ENCODE measurements at places on chromosomes 7 and 10.
A peak's percentile ranks its signal among the peaks of the same experiment; 100 is the strongest.

DNA sequence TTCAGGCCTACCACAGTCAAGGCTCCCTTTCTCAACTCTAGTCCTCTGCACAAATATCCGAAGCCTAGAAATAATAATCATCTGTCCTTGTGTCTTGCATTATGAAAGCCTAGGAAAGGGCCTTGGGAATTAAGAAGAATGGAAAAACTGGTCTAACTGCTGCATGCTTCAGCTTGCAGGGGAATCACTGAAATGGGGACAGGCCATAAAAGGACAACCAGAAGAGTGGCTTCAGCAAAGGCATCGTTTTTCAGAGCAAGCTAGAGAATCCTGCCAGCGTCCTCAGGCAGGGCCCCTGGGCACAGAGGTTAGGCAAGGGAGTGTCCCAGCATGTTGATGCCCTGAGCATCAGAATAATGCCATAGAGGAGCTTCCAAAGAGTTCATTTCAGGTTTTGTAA, 13.2 kb downstream of the ERVW-1 start:
- no peak for DNase-seq

GRCh38 chr10:97590748-97591495, 1.4 kb downstream of the C10orf62 start:
- DNase-seq, result no peak

- peak; percentile 72 for DNase-seq
Observed at GRCh38 chr10:47311932-47312662, 10.2 kb upstream of the GDF2 start.

GRCh38 chr10:78349165-78349516, 315.5 kb downstream of the RPS24 start:
- DNase-seq, result no peak

DNA sequence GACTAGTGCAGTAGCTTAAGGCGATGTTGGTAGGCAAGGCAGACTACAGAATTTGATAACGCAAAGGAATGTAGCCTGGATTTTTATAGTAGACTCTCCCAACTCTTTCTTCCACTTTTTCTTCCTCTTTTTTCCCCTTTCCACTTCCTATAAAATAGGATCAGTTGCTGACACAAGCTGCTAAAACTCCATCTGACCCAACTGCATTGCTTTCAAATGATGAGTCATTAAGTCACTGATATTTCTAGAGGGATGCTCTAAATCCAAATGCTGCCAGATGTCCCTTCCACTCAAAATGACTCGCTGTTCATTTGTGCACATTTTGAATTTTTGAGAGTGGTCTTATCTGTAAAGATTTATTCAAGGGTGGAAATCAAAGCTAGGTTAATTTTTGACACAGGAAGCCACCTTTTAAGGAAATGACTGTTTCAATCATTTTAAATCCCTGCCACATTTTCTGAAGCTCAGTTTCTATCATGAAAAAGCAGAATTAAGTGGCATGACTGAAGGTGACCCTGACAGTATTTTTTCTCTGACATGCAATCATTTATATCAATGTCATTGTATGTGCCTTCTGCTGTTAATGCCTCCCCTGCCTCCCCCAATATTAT, 25.8 kb upstream of the SFMBT2 start:
- no peak for DNase-seq

GRCh38 chr7:6422926-6423632, 24.7 kb downstream of the DAGLB start:
- no peak for DNase-seq

DNA sequence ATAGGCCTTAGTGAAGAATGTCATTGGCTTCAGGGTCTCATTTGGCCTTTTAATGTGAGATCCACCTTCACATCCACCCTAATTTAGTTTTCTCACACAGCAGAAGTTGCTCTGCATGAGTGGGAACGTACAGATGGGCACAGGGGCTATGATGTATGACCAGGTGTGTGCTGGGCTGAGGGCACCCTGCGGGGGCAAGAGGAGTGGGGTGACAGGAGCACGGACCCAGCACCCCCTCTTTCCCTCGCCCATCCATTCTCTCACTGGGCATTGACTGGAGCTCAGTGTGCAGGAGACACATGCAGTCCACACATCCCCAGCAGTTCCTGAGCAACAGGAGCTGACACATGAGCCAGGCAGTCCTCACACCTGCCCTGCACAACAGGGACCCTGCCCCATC, 95.1 kb upstream of the PPP2R2D start:
- DNase-seq, result no peak

- DNase-seq, result no peak
Observed at GRCh38 chr7:147478796-147479195, 1111.8 kb upstream of the C7orf33 start.

DNA sequence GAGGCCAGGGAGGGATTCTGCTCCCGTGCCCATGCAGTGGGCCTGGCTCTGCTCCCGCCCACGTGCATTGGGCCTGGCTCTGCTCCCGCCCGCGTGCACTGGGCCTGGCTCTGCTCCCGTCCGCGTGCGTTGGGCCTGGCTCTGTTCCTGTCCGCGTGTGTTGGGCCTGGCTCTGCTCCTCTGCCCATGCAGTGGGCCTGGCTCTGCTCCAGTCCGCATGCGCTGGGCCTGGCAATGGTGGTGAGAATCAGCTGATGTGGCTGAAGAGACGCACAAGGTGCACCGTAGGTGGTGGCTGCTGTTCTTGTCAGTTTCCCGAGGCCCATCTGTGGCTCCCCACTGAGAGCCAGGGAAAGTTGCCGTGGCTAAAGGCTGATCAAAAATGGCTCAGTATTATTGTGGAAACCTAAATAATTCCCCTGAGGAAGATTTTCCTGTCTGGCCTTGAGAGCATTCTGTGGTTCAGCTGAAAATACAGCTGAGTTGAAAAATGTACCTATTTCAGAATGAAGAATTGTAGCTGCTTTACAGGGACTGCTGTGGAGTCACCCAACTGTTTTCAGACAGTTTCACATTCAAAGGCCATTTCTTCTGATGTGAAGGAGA, 572.4 kb downstream of the GLRX3 start:
- DNase-seq, result no peak

DNA sequence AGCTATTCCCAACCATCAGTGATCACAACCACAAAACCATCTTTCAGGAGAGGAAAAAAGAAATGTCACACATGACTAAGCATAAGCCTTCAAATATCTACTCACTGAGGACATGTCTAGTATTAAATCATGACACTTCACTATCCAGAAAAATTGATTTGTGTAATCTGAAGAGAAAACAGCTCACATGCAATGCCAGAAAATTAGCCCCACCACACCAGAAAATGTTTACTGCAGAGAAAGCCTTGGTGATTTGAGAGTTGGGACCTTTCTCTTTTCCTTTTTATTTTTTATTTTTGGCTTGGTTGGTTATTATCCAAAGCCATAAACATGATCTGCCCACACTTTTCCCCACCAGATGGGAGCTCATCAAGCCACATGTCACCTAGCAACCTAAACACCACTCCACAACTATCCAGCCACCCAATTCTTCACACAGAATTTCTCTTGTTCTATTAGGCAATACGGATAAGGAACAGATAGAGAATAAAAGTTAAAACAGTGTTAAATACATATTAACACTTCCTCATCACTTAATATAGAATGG, 3.1 kb downstream of the PARD3 start:
- DNase-seq, result peak; percentile 17

DNA sequence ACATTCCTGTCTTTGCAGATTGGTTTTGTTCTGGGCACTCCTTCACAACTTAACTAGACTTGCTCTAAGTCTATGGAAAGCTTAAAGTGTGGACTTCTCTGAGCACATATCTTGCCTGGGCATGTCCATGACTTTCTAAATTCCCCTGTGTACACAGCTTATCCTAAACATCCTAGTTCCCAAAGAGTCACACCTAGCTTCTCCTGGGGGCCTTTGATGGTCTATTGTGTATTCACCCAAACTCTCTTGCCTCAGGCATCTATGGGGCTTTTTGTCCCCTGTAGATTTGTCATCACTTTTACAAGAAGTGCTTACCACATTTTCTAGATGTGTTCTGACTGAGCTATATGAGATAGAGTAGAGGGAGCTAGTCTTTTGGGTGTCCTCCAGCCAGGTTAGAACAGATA, 12.2 kb upstream of the ZNF488 start:
- no peak for DNase-seq

Data from fibroblast of skin of scalp (primary cell).